ENCODE measurements at places on chromosomes 5 and 9.

GRCh38 chr5:62707563-62707962, 128.9 kb downstream of the LRRC70 start:
- DNase-seq, result no peak

- no peak for DNase-seq
Measured at GRCh38 chr9:121259498-121259897, 8.5 kb upstream of the GSN start.

DNA sequence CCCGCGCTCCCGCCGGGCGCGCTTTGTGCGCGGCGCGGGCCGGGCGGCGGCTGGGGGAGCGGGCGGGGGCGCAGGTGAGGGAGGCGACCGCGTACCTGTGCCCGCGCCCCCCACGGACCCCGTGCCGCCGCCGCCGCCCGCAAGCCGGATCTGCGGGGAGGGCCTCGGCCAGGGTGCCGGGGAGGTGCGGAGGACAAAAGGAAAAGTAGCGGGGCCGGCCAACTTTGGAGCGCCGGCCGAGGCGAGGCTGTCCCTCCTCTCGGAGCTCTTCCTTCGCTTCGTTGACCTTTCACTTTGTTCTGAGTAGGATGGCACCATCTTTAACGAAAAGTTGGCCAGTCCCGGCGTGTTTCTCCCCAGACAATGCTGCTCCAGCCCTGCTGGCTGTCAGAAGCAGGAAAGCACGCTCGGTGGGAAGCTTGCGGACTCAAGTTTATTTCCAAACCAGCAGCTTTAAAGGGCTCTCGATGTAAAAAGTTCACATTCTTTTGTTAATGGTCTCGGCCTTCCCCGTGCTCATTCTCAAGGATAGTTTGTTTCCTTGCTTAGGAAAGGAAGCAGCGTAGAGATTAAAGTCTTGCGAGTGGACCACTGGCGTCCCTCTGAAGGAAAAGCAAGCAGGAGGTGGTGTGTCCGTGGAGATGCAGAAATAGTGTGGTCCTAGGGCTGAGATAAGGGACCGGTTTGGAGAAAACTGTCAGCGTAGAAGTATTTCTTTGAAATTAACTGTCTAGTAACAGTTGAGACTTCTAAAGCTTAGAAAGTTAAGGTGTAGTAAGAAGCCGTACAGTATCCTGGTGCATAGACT, 639 bp downstream of the EHMT1 start:
- no peak for DNase-seq

DNA sequence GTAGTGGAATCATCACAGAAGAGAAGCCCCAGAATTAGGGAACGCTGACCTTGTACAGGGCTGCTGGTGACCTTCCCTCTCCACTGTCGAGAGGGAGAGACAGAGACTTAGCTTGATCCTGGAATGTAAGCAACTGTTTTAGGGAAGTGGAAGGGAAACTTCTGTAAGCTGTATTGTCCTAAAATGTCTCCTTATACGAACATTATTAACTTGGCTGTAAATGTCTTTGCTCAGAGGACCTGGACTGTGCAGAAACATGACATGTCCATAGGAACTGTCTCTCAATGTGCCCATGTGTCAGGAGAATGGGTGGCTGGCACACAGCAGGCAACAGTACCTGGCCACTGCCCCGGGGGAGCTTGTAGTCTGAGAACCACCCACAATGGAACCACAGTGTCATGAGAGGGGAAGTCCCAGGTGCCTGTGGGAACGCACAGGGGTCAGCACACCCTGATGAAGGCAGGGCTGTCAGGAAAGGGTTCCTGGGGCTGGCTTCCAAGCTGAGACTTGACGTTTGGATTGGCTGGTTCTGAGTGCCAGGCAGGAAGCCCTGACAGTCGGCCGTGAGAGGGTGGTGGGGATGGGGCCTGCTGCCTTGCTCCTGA, 34.0 kb downstream of the DAP start:
- DNase-seq, result no peak

DNA sequence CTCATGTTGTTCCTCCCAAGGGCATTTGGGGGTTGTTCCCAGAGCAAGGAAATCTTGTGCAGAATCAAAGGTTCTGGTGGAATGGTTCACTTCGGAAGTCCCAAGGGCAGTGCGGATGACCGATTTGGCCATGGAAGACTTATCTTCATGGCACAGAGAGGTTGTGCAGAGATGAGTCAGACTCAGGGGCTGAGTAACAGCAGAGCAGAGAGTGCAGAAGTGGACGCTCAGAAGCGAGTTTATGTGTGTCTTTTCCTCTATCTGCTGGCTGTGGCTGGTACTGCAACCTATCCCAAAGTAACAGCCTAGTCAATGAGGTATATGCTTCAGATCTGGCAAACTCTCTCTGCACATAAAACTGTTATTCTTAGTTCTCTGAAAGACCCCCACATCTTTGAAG, 118.1 kb downstream of the DPYSL3 start:
- peak; percentile 33 for DNase-seq

GRCh38 chr5:111144352-111144930, 52.3 kb downstream of the WDR36 start:
- no peak for DNase-seq

DNA sequence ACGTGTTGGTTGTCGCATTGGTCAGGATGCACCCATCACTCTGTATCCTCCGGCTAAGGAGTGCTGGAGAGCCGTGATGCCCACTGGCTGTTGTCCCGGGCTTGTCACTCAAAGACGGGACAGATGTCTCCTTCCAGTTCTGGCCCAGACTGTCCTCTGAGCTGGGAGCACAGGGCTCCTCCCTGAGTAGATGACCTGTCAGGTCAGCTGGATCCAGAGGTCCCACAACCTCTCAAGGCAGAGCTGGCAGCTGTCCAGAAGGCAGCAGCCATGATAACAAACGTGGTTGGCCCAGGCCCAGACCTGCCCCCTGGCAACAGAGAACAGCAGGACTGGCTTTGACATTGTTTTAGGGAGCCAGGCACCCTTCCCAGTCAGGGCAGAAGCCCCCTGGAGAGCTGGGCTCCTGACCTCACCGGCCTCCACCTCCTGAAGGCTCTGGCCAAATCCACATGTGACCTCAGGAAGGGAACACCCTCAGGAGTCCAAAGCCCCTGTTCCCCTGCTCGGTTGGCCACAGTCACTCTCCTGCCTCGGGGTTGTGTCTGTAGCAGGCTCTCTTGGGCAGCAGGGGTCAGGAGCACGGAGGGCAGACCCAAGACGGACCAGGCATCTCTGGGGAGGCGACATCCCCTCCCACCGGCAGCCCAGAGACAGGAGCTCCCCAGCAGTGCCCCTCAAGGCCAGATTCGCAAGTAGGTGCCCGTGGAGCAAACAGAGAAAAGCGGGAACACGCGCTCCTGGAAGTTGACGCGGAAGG, 10.3 kb downstream of the TRIM7 start:
- DNase-seq, result no peak

- no peak for DNase-seq
Measured at GRCh38 chr5:178793151-178793550, 62.7 kb upstream of the ZNF354A start.

- peak; percentile 10 for DNase-seq
Measured at GRCh38 chr5:130871346-130872086, 293.5 kb downstream of the HINT1 start.

- DNase-seq, result no peak
Measured at GRCh38 chr9:99735041-99735440, 86.6 kb upstream of the NR4A3 start.

GRCh38 chr5:10675177-10675700, 85.8 kb downstream of the DAP start:
- DNase-seq, result no peak

GRCh38 chr5:112560371-112560770, 141.3 kb upstream of the EPB41L4A start:
- DNase-seq, result no peak

DNA sequence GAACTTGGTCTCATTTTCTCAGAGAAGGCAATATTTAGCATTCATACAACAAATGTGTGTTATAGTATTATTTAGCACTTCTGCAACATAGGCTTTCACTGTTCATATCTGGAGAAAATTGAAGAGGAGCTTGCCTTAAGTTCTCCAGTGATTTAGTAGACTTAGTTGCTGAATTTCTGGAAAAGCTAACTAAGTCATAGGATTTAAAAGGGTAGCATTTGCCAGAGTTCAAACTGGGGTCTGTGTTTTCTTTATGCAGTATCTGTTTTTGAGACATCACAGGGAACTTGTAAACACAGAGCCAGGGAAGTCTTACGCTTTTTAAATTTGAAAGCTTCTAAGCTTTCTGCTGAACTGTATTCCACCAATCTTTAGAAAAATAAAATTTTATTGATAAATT, 8.7 kb upstream of the PCSK5 start:
- no peak for DNase-seq

DNA sequence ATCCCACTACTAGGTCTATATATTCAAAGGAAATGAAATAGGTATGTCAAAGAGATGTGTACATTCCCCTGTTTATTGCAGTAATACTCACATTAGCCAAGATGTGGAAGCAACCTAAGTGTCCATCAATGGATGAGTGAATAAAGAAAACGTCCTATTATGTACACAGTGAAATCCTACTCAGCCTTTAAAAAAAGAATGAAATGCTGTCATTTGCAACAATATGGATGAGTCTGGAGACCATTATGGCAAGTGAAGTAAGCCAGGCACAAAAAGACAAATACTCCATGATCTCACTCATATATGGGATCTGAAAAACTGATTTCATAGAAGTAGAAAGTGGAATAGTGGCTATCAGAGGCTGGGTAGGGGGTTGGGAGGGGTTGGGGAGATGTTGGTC, 909.1 kb upstream of the DMAC1 start:
- no peak for DNase-seq

DNA sequence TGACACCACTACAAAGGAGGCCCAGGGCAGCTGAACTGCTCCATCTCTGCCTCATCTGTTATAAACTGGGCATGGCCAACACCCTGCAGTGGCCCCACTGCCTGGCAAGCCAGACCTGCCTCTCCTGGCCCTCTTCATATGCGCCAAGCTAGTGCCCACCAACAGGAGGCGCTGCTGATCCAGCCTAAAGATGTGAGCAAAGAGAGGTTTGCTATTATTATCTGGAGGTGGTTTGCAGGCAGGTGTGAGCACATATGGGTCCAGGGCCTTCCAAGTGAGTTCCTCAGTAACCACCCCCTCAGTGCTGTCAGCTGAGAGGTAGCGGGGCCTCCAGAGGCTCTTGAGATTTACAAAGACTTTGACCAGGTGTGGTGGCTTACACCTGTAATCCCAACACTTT, 232.2 kb downstream of the SYK start:
- DNase-seq, result no peak

- no peak for DNase-seq
Measured at GRCh38 chr5:17831279-17831678, 197.0 kb downstream of the TAF11L14 start.

GRCh38 chr9:84296146-84296843, 44.3 kb downstream of the SLC28A3 start:
- no peak for DNase-seq

GRCh38 chr9:126080641-126081040, 246.0 kb upstream of the MVB12B start:
- DNase-seq, result no peak

DNA sequence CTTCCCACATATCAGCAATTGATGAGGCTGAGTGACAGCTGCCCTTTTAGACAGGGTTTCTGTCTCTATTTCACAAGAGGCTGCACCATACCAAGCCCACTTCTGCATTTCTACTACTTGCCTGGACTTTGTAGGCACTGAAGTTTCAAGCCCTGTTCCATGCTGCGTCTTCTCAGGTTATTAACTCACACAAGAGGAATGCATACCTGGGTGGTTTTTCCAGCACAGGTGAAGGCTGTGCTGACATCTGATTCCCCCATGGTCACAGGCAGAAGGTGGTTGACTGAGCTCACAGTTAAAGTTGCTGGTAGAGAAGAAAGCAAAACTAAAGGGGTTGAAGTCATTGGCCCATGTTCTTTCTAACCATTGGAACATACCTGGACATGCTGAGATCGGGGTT, 86.6 kb downstream of the MAMDC2 start:
- DNase-seq, result no peak

GRCh38 chr5:133323494-133324457, 272.0 kb downstream of the HSPA4 start:
- DNase-seq, result no peak

DNA sequence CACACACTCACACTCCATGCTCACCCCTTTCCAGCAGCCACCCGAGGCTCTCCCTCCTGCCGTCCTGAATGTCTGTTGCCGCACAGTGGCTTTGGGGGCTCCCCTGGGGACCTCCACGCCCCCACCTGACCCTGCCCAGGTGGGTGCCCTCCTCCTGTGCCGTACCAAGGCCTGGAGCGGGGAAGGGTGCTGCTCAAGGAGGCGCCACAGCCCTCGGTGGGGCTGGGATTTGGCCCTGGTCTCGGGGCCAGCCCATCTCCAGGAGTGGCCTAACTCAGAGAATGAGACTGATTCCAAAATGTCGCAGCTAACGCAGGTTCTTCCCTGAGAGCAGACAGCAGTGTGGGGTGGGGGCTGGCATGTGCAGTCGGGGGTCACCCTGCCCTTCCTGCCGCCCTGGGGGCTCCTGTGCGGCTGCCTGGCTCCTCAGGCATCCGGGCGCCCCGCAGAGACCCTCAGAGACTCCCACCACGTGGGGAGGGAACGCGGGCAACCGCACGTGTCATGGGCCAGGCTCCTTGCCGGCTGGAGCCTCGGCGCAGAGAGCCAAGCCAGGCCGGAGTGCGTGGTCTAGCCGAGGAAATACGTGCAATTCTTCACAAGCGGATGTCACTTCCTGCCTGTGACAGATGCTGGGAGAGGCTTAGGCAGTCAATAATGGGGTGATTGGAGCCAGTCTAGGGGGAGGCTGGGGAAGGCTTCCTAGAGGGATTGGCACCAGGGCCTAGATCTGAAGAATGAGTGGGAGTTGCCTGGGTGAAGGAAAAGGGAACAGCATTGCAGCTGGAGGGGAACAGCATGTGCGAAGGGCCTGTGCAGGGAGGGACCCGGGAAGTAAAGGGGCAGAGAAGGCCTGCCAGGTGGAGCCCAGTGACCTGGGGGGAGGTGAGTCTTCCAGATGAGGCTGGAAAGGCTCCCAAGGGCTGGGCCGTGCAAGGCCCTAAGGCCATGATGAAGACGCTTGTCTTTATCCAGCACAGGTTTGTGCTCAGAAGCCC, 44.1 kb downstream of the C9orf50 start:
- no peak for DNase-seq

DNA sequence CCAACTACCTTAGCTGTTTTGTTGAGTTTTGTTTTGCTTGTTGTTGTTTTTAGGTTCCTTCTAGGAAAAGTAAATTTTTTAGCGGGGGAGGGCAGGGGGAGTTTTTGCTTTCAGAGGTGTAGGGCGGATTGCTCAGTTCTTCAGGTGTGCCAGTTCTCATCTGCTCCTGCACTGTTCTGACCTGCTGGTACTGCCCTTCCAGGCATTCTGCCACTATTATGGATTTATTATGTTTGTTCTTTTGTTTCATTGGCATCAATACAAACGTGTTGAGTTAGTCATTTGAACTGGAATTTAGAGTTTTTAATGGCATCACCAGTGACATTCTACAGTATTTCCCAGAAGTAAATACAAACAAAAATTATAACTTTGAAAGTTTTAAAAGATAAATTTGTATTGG, 26.0 kb downstream of the ERCC6L2 start:
- no peak for DNase-seq

- no peak for DNase-seq
Measured at GRCh38 chr5:126680191-126680817, 79.6 kb downstream of the PHAX start.
